HAP-1 (cell line): ENCODE measurements at places on chromosomes 3 and 15.

- DNase-seq, result no peak
Observed at GRCh38 chr3:179428876-179429548, 22.3 kb downstream of the GNB4 start.

GRCh38 chr15:66907826-66908743 is 157.3 kb upstream of the SMAD3 start:
- DNase-seq, result peak; percentile 15

DNA sequence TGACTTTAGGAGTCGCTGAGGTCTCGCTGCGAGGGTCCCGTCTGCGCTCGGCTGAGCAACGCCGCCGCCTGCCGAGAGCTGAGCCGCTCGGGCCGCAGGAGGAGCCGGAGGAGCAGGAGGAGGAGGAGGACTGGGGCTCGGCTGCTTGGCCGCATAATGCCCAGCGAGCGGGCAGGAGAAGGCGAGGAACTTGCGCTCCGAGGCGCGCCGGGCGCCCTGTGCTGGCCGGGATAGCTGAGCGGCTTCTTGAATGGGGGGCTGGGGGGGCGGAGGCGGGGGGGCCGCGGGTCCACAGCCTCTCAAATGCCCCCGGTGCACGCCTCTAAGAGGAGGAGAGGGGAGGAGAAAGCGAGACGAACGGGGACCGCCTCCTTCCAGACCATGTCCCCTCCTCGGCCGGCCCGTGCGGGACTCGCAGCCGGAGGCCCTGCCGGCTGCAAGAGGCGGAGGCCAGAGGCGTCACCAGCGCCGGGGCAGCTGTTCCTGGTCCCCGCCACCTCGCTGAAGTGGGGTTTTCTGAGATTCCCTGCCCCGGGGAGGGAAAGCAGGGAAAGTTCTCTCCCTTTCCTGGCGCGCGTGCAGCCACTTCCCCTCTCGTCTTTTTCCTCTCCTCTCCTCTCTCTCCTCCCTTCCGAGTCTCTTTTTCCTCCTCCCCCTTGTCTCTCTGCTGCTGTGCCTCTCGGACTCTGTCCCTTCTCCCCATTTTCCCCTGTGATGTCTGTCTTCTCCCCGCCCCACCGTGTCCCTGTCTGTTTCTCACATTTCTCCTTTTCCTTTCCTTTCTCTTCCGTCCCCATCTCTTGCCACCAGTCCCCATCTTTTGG is at the start of gene ADAMTS9:
Gene ADAMTS9 (minus strand): TSS at position 220 of the 824 bp plus-strand sequence. CDS start 343 bp downstream, outside the sequence.
- DNase-seq, result peak; percentile 84

GRCh38 chr3:184234224-184234623 is 4.8 kb downstream of the VWA5B2 start:
- DNase-seq, result no peak

DNA sequence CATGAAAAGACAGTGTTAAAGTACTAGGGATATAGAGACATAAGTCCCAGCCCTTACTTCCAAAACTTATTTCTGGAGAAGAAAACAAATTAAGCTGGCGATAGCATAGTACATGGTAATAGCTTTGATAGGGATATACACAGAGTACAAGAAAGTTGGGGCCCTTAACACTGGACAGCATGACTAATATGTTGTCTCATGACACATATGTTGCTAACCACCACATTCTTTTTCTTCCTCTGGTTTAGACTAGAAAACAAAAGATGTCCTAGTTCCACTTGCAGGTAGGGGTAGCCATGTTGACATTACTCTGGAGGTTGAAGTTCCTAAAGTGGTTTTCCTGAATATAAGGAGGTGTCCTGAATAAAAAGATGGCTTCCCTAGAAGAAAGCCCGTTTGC is 75.3 kb downstream of the RFX7 start:
- DNase-seq, result no peak

DNA sequence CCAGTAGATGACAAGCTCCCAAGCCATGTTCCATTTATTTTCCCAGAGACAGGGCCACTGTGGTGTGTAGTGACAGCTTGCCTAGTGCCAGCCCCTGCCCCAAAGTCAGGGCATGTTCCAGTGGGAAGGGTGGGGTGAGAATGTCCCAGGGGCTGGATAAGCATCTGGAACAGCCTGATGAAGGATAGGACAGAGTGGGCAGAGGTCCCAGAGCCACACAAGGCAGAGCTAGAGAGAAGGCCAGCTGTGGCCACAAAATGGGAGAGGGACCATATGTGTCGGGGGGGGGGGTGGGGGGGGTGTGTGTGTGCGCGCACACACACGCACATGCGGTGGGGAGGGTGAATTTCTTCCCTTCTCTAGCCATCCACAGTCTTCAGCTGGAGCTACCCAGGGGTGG is 27.0 kb upstream of the TSPAN3 start:
- DNase-seq, result no peak

DNA sequence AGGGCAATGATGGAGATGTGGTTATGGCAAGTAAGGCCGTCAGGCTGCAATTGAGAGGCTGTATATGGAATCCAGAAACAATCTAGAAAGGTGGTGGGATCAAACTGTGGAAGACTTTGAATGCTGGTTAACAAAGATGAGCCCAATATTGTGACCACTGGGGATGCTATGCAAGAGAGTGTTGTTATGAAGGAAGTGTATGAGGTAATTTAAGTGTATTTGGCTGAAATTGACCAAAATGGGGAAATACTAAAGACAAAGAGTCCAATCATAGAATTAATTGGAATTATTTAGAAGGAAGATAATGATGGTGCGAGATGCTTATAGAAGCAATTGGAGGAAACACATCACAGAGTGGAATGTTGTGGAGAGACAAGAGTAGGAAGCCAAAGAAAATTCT is 24.5 kb downstream of the BTLA start:
- DNase-seq, result no peak

DNA sequence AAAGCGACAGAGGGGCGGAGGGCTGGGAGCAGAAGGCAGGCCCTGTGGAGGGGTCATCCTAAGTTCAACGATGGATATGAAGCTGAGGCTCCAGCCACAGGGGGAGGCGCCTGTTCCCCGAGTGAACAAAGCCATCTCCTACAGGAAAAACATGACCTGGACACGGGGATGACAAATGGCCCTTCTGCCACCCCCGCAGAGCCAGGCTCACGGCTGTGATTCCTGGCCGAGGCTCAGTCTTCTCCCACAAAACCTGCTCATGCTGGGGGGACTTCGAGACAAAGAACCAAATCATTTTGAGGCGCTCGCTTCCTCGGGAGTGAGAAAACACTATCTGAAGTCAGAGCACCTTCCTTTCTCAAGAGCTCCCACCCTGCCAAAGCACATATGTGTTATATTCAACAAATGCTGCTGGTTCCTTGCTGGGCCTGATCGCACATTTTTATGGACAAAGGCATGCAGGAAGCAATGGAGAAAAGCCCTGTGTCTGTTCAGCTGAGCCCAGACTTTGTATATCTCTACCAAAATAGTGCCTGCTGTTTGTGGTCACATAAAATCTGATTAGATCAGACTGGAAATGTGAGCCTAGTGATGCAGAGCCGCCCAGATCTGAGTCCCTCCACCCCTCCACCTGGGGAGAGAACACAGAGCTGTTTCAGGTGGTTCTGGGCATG is 5.6 kb downstream of the RBP1 start:
- peak; percentile 41 for DNase-seq

DNA sequence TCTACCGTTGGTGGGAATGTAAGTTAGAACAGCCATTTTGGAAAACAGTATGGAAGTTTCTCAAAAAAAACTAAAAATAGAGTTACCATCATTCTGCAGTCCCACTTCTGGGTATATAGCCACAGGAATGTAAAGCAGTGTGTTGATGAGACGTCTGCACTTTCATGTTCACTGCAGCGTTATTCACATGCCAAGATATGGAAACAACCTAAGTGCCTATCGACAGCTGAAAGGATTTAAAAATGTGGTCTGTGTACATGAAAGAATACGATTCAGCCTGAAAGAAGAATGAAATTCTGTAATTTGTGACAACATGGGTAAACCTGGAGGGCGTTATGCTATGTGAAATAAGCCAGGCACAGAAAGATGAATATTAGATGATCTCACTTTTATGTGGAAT is 157.7 kb downstream of the THSD4 start:
- DNase-seq, result no peak

- peak; percentile 44 for DNase-seq
Observed at GRCh38 chr3:62876064-62876463, 848 bp upstream of the CADPS start.

DNA sequence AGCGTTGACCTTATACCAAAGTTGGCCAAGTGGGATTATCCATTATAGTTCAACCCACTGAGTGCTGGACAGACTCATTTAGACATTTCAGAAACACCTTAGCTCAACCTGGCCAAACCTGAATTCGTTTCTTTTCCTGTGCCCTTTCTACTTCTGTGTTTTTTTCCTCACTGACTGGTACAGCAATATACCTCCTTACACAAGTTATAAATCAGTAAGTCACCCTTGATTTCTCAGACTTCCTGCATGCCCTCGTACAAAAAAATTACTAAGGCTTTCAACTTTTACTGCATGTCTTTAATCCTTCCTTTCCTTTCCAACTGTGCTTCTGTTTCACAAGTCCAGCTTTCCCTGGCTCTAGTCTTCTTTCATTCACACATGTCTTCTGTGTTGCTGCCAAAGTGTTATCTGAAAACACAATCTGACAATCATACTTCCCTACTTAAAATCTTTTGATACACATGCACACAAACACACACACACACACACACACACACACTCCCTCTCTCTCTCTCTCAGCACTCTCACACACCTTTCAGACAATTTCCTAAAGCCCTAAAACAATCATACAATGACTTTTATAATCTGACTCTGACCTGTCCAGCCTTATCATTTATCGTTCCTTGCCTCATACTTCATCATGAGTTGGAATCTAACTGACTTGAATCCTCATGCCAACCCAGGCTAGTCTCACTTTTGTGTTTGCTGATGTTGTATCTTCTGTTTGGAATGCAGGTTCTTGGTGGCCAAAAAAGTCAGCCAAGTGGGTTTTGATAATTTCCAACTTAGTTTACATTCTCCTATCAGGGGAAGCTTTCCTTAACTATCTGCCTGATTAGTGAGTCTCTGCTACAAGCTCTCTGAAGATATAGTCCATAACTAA is 436.4 kb downstream of the NAALADL2 start:
- no peak for DNase-seq

DNA sequence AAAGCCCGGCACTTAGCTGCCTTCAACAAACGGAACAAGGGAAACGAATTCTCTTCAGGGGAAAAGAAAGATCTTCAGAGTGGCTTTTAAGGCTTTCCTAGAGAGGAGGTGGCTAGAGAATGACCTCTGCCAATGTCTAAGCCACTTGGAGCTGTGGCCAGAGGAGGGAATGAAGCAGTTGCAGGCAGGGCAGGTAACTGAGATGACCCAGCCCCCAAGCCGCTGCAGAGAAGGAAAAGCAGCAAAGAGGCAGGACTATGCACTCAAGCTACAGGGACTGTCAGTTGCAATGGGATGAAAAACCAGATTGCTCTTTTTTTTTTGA is 113.5 kb downstream of the SEC22A start:
- DNase-seq, result no peak

- no peak for DNase-seq
Observed at GRCh38 chr3:158249183-158249582, 139.3 kb downstream of the RSRC1 start.

DNA sequence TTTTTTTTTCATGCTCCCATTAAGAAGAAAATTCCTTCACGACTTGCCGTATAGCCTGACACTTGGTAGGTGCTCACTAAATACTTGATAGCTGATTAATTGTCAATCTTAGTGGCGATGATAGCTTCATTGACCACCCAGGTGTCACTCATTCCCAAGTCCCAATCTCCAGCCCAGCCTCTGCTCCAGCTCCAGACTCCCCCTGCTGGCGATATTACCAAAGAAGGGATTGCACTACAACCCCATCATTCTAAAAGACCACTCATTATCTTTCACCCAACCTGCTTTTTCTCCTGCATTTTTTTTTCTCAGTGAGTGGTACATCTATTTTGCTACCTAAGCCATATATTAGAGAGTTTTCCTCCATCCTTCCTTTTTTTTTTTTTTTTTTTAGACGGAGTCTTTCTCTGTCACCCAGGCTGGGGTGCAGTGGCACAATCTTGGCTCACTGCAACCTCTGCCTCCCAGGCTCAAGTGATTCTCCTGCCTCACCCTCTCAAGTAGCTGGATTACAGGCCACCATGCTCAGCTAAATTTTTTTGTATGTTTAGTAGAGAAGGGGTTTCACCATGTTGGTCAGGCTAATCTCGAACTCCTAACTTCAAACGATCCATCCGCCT is 19.5 kb upstream of the COMMD2 start:
- peak; percentile 87 for DNase-seq

- DNase-seq, result no peak
Observed at GRCh38 chr3:98778383-98778782, 15.2 kb downstream of the ST3GAL6 start.

- no peak for DNase-seq
Observed at GRCh38 chr15:94322141-94322540, 90.8 kb downstream of the MCTP2 start.

- no peak for DNase-seq
Observed at GRCh38 chr15:78454992-78455391, 17.0 kb downstream of the IREB2 start.

DNA sequence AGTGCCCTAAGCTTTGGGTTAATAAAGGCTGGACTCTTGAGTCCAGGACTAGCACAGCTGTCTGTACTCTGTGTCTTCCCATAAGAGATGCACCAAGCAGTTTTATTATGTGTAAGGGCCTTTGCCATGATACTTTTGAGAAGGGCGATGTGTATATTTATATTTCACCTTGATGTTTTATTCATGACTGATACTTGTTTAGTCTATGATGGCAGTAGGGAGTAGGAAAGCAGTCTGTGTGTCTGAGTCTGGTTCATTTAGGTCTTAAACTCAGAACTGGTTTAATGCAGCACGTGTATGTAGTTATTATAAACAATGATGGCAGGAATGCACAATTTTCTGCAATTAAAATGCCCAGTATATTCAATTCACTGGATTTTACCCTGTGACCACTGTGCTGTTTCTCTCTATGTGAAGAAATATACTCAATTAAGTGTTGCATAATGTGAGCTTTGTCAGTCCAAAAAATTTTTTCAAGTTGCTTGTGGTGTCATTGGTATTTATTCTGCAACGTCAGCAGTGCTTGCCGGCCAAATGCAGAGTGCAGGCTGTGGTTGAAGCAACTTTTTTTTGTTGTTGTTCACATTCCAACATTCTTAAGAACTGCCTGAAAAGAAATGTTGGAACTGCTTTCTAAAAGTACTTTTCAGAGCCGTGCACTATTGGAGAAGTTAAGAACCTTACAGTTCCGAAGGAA is 423.7 kb upstream of the SEMA6D start:
- no peak for DNase-seq

GRCh38 chr3:56781762-56782161 is 20.0 kb downstream of the ARHGEF3 start:
- DNase-seq, result no peak

GRCh38 chr15:91555312-91555711 is 298.2 kb upstream of the SLCO3A1 start:
- no peak for DNase-seq
